ENCODE measurements at places on chromosomes 2 and 18.

DNA sequence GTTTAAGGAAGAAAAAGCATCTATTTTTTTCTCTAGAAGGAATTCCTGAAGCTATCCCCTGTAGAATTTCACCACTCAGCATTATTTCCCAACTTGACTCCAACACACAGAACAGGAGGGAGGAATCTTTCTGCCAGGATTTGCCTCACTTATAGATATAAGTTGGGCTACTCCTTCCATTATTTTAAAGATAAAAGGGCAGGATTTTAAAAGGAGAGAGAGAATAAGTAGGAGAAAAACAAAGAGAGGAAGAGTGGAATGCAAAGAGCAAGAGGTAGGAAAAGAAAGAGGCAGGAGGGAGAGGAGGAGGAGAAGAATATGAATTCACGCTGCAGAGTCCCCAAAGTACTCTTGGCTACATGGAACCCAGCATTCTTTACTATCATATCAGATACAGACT, 182.5 kb downstream of the TCF4 start:
- DNase-seq, result no peak

DNA sequence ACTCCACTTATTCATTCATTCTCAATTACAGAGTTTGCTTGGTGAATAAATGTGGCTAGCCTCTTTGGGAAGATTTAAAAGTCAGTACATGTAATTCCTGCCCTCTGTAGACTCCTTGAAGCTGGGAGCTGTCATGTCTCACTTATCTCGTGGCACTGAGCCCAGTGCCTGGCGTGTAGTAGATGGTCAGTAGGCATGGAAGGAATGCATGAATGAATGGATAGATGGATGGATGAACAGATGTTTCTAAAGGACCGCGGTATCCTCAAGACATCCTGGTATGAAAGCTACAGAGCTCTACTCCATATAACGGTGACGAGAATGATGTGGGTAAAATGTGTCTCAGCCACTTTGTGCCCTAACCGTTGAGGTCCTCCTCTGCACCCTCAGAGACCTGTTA, 83.0 kb downstream of the MARCO start:
- no peak for DNase-seq

- peak; percentile 18 for DNase-seq
Observed at GRCh38 chr2:112941753-112942653, 31.0 kb downstream of the IL37 start.

DNA sequence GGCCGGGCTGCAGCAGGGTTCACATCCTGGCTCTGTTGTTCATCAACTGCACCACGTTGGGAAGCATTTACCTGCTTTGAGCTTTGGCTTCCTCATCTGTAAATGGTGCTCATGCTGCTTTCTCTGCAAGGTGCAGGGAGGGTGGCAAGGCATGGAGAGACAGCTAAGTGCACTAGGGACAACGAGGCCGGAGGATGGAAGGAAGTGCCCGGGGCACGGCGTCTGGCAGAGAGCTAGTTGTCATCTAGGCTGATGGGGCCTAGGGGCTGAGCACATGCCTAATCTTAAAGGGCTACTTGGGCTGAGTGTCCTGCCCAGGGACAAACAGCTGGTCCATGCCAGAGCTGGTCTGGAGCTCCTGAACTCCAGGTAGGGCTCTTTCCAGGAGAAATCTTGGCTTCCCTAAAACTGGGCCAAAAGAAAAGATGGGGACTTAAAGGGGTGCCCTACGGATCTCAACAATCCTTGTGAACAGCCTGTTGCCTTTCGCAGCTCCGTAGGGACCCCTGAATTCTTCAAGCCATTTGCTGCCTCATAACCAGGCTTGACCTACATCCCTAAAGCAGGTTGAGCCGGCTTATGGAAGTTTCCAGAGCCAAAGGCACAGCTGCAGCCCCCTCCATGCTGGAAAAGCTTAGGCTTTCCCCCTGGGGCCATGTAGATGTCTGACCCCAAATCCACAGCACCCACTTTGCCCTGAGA, 130.8 kb downstream of the SMAD7 start:
- DNase-seq, result no peak

- DNase-seq, result peak; percentile 6
Observed at GRCh38 chr2:190532581-190532980, 1.9 kb downstream of the NEMP2 start.

DNA sequence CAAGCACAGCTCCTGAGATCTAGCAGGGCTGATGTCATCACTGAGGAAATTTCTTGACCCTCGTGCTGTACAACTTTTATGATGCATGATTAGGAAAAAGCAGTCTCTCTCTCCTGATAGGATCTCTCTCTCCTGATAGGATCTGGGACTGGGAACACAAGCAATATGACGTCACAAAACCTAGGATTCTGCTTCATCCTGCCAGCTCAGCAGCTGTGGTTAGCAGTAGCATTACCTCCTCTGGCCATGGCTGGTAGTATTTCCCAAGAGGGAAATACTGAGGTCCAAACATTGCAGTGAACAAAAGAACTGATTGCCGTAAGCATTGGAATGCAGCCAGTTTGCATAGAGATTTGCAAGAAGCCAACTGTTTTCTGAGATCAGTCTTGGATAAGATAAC, 521.2 kb upstream of the POU3F3 start:
- DNase-seq, result no peak

GRCh38 chr18:33673689-33674088, 95.7 kb downstream of the ASXL3 start:
- no peak for DNase-seq

GRCh38 chr2:110993557-110994231, 127.0 kb upstream of the BCL2L11 start:
- DNase-seq, result no peak

DNA sequence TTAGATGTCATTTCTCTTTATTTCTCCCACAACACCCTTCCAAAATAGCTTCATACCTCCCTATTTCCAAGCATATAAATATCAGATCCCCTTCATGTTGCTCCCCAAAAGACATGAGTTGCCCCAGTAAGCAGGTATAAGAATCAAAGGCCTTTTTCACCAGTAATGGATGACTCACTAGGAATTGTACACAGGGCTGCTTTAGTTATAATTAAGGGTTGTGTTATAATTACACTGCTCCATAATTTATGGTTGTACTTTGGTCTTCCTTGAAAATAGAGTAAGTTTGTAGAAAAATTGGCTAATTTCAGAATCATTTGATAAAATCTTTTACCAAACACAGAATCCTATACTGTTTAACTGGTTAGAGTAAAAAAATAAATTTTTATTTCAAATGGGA, 8.8 kb upstream of the AQP4 start:
- DNase-seq, result no peak

DNA sequence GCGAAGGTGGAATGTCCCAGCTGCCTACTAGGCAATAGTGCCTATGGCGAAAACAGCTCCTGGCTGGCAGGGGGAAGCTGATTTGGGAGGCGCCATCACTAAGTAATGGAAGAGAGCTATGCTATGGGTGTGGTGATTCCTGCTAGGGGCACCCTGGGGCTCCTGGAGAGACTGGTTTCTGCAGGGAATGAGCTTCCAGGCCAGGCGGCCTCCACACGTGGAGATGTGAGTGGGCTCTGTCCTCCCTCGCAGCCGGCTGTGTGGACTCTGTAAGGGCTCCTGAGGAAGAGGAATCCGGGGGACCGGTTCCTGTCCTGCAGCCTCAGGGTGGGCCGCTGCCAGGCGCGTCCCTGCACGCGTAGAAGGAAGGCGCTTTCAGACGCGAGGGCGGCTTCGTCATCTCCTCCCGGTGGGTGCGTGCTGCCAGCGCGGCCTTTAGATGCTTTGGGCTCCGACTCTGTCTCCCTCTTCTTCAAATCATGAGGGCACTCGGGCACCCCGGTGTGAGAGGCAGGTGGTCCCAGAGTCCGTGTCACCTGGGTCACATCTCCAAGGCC, 55.5 kb upstream of the ANKRD62 start:
- DNase-seq, result no peak

GRCh38 chr2:212863185-212863588, 288.2 kb downstream of the IKZF2 start:
- DNase-seq, result no peak

- no peak for DNase-seq
Observed at GRCh38 chr2:239494578-239494977, 93.8 kb upstream of the HDAC4 start.

DNA sequence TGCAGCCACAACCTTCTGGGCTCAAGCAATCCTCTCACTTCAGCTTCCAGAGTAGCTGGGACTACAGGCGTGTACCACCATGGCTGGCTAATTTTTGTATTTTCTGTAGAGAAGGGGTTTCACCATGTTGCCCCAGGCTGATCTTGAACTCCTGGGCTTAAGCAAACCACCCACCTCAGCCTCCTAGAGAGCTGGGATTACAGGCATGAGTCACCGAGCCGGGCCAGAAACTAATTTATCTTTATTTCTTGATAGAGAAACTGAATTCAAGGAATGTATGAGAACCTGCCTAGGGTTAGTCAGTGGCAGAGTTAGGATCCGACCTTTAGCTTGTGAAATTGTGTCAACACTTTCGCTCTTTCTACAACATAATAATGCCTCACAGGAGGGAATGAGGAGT, 19.3 kb upstream of the ITGAV start:
- no peak for DNase-seq

GRCh38 chr2:122100346-122100745, 344.9 kb downstream of the TSN start:
- no peak for DNase-seq

GRCh38 chr2:80519121-80519643, 214.6 kb upstream of the LRRTM1 start:
- DNase-seq, result no peak

DNA sequence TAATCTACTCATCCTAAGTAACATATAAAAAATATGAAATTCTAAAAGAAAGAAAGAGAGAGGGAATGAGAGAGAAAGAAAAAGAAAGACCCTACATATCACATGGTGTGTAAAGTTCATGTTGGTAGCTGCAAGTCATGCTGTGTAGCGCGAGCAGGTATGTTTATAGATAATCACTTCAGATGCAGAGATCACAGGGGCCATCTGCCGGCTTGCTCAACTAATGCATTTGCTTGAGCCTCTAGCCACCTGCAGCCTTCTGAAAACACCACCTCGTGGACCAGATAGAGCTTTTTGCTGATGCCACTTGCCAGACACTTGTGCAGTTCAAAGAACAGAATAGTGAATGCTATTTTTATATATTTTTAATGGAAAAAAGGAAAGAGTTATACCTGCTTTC, 37.6 kb downstream of the CDH7 start:
- DNase-seq, result no peak

DNA sequence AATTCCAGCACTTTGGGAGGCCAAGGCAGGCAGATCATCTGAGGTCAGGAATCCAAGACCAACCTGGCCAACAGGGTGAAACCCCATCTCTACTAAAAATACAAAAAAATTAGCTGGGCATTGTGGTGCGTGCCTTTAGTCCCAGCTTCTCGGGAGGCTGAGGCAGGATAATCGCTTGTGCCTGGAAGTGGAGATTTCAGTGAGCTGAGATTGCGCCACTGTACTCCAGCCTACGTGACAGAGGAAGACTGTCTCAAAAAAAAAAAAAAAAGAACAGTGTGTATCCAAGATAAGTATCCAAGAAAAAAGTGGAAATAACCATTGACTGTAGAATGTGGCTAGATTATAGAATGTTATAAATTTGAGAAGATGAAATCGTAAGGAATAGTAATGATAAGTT, 142.1 kb downstream of the FAM124B start:
- no peak for DNase-seq

DNA sequence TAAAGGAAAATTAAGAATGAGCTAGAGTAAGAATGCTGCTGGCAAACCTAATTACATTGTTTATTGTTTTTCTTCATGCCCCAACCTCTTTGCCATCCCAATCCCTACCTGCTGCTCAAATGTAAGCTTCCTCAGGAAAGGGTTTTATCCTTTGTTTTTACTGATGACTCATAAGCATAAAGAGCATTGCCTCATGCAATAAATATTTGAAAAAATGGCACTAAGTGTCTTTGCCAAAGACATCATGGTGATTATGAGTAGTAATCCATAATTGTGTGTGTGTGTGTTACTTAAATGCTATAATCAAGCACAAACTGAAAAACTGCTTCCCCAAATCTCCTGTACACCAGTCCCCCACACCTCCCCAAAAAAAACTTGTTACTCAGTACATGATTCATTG, 53.4 kb downstream of the DNER start:
- no peak for DNase-seq

DNA sequence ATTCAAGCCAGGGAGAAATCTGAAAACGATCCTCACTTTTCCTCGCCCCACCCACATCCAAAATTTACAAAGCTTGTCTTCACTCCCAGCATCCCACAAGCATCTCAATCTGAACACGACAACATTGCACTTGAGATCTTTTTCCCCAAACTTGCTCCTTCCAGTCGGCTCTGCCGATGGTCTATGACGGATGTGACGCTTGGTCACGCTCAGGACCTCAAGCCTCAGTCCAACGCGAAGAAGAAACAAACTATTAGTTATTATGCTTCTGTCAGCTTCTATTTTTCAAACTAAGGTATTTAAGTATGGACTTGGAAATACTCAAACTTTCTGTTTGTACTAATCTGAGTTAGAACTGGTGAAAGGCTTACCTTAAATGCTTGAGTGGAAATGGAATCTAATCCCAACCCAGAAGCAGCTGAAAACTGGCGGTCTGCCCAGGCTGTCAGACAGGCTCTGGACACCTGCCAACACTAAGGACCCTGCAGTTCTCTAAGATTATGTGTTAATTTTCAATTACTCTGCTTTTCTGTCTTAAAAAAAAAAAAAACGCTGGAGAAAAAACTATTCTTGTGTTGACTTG, 132.1 kb upstream of the DNMT3A start:
- DNase-seq, result peak; percentile 14

DNA sequence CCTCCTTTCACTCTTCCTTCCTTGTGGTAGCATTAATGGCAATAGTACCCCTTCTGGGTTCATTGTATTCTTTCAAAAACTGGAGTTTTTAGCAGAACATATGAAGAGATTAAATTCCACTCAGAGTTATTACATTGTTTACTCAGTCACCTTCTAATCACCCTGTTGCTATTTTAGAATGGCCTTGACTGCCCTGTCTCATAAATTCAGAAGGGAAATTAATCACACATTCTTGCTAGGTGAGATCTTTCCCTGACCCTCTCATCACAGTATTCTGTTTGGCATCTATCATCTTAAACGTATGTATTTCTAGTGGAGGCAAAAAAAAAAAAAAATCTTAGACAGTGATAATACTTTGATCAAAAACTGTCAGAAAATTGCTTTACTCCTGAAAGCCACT, 760.4 kb downstream of the ADCYAP1 start:
- DNase-seq, result no peak

All from substantia nigra (tissue), 51 donors.